ENCODE measurements at places on chromosomes 2 and 18.

DNA sequence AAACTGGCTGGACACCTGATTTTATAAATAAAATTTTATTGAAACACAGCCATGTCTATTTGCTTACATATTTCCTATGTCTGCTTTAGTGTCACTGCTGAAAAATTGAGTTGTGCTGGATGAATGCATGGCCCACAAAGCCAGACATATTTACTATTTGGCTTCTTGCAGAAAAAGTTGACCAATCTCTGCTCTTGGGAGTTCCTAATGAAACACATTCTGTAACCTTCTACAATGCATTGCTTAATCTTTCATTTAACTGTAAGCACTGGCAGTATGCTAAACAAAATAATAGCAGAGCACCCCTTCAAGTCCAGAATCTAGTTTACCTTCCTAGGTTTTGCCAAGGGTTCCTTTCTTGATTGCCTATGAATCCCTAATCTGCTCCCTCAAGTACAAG is 17.7 kb upstream of the SERPINB7 start:
- DNase-seq: no peak

- no peak for DNase-seq
These were observed 65.4 kb upstream of the MCFD2 start for GRCh38 chr2:46980786-46981573.

DNA sequence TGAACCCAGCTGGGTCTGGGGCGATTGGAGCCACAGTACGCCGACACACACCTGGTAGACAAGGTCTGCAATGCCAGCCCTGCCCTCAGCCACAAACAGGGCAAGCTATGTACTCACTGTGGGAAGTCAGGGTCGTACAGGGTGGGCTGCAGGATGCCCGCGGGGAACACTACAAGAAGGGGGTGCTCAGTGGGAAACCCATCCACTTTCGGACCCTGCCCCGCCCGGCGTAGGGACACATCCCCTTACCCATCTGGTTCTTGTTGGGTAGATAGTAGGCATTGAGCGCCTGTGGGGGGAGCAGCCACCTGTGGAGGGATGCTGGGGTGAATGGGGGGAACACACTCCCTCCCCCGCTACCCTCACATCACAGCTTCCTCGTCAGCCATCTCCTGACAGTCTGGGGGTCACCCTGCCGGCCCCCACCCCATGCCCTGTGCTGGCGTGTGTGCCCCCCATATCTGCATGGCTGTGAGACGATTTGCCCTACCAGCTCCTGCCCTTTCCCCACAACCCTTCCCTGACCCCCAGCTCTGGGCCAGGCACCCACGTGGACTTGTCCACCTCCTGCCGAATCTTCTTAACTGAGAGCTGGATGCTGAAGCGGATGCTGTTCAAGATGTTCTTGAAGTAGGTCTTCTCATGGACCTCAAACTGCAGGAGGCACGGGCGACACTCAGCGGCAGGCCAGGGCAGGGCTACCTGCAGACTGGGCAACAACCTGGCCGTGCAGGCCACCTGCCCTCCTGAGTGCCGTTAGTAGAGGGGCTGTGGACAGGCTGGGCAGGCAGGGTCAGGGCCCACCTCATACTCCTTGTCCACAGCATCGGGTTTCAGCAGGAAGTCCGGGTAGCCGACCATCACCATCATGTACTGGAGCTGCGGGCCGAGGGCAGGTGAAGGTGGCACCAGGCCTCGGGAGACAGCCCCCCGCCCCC is 5.1 kb downstream of the ECEL1 start:
- DNase-seq: no peak

GRCh38 chr2:138699421-138699820 is 80.8 kb downstream of the NXPH2 start:
- no peak for DNase-seq
